IPS-NIHi11 (cell line): ENCODE measurements at places on chromosomes 7 and 10.

DNA sequence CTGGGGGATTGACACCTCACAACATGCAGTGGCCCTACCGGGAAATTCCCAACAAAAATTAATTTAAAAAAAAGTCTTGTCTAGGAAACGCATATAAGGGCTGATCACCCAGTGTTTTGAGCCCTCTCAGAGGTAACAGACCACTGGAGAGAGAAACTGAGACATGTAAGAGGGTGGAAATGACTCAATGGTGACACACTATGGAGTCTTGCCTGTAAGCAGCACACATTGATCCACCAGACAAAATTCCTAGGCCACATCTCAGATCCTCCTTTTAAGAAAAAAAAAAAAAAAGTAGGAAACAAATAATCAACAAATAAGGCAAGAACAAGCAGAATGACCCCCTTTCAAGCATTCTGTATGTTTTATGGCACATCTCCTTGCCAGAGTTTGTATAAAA, 296.2 kb downstream of the MAGI2 start:
- DNase-seq: no peak

DNA sequence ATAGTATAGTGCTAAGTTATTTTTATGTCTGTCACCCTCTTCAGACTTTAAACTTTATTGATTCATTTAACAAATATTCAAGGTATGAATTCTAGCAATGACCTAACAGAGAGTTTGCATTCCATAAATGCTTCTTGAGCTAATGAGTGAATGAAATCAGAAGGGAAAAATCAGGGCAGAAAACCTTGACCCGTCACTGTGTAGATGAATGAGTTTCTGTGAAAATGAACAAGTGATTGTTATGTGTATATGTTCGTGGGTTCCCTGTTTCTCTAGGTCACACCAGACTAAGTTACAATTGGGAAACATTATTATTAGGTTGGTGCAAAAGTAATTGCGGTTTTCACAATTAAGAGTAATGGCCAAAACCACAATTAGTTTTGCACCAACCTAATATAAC, 30.1 kb downstream of the APBB1IP start:
- no peak for DNase-seq

GRCh38 chr10:50275650-50276235, 24.4 kb upstream of the ASAH2 start:
- DNase-seq: peak; percentile 35

GRCh38 chr10:70617798-70618568, 15.4 kb upstream of the PRF1 start:
- DNase-seq: no peak

DNA sequence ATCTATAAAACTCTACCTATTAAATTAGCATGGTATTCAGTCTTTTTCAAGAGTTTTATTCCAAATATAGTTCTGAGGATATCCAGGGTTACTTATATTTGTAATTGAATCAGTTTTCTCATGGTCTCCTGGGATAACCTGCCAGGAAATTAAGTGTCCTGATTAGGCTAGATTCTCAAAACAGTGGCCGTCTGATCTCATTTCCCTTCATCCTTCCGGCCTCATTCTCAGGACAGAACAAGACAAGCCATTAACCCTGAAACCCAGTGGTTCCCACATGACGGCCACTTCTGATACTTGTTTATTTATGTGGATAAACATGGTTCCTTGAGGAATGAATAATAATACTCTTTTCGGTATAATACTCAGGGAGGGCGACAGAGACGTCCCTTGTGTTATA, 417.6 kb upstream of the POT1 start:
- no peak for DNase-seq

DNA sequence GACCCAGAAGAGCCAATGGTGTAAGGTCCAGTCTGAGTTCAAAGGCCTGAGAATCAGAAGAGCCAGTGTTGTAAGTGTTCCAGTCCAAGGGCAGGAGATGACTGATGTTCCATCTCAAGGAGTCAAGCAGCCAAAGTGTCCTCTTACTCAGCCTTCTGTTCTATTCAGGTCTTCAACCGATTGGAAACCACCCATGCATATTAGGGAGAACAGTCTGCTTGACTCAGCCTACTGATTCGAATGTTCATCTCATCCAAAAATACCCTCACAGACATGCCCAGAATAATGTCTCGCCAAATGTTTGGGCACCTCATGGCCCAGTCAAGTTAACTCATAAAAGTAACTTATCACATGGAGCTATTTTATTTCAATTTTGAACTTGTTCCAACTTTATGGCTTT, 2.9 kb upstream of the WDFY4 start:
- DNase-seq: no peak
